ENCODE measurements at places on chromosomes 3 and 15.

GRCh38 chr3:8596321-8597218, 48.0 kb downstream of the SSUH2 start:
- DNase-seq, result no peak

GRCh38 chr15:63191895-63192618, 2.7 kb downstream of the RAB8B start:
- DNase-seq, result no peak

- no peak for DNase-seq
Measured at GRCh38 chr15:67125589-67126502, 60.4 kb downstream of the SMAD3 start.

- no peak for DNase-seq
Measured at GRCh38 chr15:64163659-64164362, 989 bp upstream of the PPIB start.

DNA sequence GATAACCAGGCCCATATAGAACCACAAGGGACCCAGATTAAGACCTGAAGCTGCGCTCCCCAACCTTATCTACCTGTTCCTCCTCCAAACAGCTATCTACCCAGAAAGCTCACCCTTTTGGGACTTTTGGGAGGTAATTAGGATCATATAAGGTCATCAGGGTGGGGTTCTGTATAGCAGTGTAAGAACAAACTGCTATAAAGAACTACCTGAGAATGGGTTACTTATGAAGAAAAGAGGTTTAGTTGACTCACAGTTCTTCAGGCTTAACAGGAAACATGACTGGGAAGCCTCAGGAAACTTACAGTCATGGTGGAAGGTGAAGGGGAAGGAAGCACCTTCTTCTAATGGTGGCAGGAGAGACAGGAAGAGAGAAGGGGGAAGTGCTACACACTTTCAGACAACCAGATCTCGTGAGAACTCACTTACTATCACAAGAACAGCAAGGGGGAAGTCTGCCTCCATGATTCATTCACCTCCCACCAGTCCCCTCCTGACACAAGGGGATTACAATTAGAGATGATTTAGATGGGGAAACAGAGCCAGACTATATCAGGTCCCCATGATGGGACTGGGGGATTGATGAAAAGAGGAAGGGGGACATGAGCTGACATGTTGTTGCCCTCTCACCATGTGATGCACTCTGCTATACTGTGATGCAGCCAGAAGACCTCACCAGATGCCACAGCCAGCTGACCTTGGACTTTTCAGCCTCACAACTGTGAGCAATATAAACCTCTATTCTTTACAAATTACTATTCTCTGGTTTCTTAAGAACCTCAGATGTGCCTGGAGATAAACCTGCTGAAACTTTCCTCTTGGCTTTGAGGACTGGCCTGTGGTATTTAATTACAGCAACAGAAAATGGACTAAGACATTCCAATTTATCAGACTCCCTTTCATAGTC, 15.3 kb upstream of the FMN1 start:
- DNase-seq, result no peak

- peak; percentile 13 for DNase-seq
Measured at GRCh38 chr3:155744626-155745324, at the start of gene PLCH1. PLCH1 (minus strand) TSS chr3:155745071; CDS start chr3:155704224, 40,847 bp downstream.

DNA sequence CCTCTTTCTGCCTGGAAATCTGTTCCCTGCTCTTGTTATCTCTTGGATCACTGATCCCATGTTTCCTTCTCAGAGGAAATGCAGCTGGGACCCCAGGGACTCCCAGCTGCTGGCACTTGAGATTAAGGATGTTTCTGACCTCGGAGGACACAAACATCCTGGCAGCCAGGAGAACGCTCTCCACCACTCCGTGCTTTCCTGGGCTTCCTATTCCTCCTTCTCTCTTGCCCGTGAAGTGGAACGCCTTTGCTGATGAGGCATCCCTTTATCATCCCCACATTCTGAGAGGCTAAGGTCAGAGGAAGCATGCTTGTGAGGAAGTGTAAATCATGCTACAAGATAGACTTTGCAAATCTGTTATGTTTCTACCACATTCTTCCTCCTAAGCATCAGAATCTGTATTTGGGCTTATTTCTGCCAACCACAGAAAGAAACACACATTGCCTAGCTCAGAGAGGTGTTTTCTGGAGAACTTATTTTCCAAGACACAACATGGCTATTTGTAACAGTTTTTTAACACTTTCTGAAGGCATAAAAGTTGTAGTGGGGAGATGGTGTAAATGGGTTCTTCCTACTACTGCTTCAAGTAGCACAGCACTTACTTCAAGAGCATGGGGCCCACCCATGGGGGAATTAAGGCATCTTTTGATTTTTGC, 25.6 kb upstream of the LDHAL6B start:
- DNase-seq, result no peak
